T1000 (cell line): ENCODE measurements at places on chromosomes 11 and 22.

- no peak for DNase-seq
Measured at GRCh38 chr11:10325277-10326011, 20.6 kb downstream of the ADM start.

GRCh38 chr11:65104628-65105027 is 7.0 kb upstream of the TM7SF2 start:
- DNase-seq = no peak

DNA sequence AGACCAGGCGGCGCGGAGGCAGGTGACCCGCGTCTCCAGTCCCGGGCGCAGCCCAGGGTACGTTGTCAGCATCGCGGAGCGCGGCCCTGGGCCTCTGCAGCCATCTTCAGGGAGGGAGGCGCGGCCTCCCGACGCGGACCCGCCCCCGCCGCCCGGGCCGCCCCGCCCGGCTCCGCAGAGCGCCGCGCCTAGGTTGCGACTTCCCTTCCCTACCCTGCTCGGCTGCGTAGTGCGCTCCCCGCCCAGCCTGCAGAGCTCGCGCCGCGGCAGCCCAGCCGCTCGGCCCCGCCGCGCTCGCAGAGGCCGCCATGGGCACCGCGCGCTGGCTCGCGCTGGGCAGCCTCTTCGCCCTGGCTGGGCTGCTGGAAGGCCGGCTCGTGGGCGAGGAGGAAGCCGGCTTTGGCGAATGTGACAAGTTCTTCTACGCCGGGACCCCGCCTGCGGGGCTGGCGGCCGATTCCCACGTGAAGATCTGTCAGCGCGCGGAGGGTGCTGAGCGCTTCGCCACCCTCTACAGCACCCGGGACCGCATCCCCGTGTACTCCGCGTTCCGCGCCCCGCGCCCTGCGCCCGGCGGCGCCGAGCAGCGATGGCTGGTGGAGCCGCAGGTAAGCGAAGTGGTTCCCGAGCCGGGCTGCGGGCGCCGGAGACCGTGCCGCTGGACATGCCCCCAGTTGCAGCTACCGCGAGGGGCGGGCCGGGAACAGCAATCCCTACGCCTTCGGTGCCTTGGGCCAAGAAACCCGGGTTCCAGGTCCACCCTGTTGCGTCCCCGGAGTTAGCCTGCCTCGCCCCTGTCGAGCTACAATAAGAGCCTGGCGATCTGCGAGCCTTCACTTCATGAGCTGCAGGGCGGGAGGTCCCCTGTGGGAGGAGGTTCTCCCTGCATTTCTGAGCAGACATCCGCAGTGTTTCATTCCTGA is at the start of gene ENDOD1:
TSS of gene ENDOD1 (plus strand) at position 227 of the 923 bp plus-strand sequence. CDS start at position 309, 82 bp downstream.
- DNase-seq = peak; percentile 43

DNA sequence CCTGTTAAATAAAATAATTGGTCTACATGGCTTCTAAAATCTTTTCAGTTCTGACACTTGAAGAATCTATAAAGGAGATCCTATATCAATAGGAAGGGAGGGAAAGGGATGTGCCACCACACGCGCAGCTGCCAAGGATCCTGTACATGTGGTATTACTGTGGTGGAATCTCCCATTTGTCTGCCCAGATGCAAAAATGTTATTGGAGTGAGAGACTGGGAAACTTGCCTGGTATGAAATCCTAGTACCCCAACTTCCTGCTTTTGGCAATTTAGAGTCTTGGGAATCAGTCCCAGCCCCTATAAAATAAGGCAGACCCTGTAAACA is 81.9 kb upstream of the PICALM start:
- no peak for DNase-seq

GRCh38 chr11:94647926-94648325 is 80.8 kb downstream of the PIWIL4 start:
- DNase-seq = no peak

DNA sequence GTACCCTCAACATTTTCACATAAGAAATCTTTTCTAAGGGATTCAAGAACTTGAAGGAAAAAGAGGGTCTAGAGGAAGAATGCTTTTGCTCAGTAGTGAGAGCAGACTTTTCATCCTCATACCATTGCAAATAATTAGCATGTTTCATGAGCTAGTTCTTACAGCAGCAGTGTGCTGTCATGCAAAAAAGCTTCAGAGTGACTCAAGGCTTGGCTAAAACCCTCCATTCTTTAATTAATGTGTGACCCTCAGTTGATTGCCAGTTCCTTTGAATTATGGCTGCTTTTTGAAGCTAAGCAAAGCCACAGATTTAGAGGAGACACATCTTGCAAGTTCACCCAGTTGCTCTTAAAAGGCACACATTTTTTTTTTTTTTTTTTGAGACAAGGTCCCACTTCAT is 36.6 kb upstream of the PCF11 start:
- no peak for DNase-seq

DNA sequence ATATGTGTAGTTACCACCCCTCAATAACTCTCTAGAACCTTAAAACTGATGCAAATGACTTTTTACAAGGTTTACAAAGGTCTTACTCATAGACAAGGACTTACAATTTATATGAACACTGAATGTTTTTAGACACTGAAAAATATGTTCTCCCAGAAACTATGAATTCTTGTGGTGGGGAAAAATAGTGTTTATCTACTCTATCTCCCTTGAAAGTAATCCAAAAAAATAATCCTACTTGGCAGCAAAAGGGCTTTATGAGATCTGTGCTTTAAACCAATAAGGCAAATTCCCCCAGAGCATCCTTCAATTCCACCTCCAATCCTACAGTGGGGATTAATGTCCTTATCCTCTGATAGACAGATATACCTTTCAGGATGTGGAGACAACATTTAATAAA is 1984.1 kb upstream of the RAG2 start:
- no peak for DNase-seq

GRCh38 chr11:44145011-44145775 is 49.7 kb downstream of the EXT2 start:
- DNase-seq = no peak

GRCh38 chr11:65366340-65366773 is 11.8 kb downstream of the TIGD3 start:
- no peak for DNase-seq

DNA sequence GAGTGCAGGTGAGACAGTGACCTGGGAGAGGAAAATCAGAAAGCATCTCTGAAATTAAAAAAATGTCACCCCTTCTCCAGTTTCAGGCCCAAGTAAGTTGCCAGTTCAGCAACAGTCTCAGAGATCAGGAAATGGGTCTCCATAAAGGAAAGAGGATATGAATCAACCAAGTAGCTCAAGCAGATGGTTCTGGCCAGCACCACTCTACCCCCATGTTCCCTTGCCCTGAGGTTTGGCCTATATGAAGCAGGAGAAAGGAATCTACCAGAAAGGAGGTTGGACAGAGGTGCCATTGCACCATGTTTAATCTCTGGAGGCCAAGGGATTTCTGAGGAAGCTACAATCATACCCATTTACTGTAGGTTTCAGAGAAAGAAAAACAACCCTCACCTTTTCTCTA is 7.7 kb downstream of the FZD4 start:
- DNase-seq = no peak

DNA sequence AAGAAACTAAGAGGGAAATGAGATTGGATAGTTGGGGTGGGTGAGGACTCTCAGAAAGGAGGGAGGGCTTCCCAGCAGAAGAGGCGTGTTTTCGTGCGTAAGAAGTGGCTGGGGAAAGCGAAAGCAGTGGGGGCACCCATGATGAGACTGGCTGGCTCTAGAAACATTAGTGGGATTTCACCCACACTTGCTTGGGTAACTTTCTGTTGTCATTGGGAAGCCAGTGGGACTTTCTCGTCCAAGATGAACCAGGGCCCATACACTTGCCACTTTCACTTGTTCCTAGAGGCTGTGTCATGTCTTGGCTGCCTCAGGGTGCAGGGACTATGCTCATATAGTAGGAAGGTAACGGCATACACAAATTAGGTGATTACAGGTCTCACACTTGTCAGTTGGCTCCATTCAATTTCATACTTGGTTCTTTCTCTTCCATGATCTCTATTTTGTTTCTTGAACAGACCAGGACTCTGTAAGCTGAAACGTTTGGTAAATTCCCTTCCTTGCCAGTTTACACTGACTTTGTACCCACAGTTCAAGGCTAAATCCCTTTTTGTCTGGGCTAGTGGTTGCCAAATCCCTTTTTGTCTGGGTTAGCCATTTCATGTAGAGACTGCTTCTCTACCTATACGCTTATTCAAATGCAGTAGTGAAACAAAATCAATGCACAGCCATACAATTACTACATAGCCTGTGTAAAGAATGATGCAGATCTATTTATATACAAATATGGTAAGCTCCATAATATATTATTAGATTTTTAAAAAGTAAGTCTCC is 42.0 kb upstream of the CXCR5 start:
- no peak for DNase-seq

- no peak for DNase-seq
Measured at GRCh38 chr22:38881464-38881871, 9.5 kb upstream of the CBX6 start.

DNA sequence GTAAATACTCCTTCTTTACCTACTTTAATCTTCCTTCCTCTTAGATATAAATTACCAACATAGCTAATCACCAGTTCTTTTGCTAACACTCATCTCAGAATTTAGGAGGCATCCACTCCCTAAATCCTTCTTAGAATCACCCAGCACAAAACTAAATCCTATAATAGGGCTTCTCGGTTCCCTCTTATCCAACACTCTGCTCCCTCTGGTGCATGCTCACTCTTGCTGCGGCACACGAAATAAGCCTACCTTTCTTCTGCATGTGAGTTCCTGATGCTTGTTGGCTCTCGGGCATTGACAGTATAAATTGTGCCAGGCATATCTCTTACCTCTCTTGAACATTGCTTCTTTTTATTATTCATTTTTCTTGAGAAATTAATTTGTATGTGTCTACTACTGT is 61.0 kb downstream of the OR5AK2 start:
- DNase-seq = no peak
